ENCODE measurements at places on chromosomes 3 and 15. TPM values are rescaled to one million over a fixed set of nuclear protein-coding genes. Genes with fewer than 3 reads are reported as not detected.

- H3K36me3 ChIP-seq: no peaks in the 10 kb centered on the region
- H3K4me1 ChIP-seq: peaks cover 50% of the 10 kb centered on the region
- no peaks in the 10 kb centered on the region for H3K27me3 ChIP-seq
- H3K27ac ChIP-seq: peak overlapping the region; percentile 83
- no peak overlapping the region for H3K4me3 ChIP-seq
- DNase-seq: no peak
Measured at GRCh38 chr15:41790169-41790568, 15.9 kb downstream of the MAPKBP1 start.

DNA sequence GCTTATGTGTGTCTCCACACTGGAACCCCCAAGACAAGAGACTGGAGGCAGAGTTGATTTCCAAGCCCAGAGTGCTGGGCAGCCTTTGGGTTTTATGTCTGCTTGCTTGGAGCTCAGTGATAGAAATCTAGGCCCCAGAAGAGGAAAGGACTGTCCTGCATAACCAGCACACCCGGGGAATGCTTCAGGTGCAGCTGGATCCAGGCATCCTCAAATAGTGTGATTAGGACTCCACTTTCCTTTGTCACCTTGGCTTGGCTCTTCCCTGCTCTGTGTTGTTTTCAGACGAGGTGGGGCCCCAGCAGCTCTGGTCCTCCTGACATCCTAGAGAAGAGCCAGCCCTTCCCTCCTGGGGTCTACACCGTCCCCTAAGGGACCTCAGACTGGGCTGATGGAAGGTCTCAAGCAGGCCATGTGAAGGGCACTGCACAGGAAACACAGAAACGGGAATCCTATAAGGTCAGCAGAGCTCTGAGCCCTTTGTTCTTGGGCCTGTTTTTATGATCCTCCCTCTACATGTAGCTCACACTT is 143.7 kb downstream of the TJP1 start:
- no peaks in the 10 kb centered on the region for H3K27me3 ChIP-seq
- H3K27ac ChIP-seq: no peak overlapping the region
- H3K4me1 ChIP-seq: peaks cover 22% of the 10 kb centered on the region
- peak; percentile 15 for DNase-seq

- no peak overlapping the region for H3K4me3 ChIP-seq
- no peak for DNase-seq
- no peak overlapping the region for H3K27ac ChIP-seq
- H3K27me3 ChIP-seq: peaks cover 11% of the 10 kb centered on the region
- no peaks in the 10 kb centered on the region for H3K36me3 ChIP-seq
Measured at GRCh38 chr3:55455915-55456314, 31.2 kb downstream of the WNT5A start.

- peaks cover 28% of the 10 kb centered on the region for H3K4me1 ChIP-seq
- H3K36me3 ChIP-seq: no peaks in the 10 kb centered on the region
- H3K27ac ChIP-seq: peak overlapping the region; percentile 9
- H3K4me3 ChIP-seq: no peak overlapping the region
- no peaks in the 10 kb centered on the region for H3K27me3 ChIP-seq
Measured at GRCh38 chr3:53806182-53807116, 39.8 kb downstream of the CHDH start.

The ALDH1A2 gene
- 0.78 TPM for total RNA-seq

GRCh38 chr3:130702985-130703384 is 43.6 kb downstream of the PIK3R4 start:
- H3K4me3 ChIP-seq: no peak overlapping the region
- no peak overlapping the region for H3K27ac ChIP-seq
- no peaks in the 10 kb centered on the region for H3K27me3 ChIP-seq

- H3K4me3 ChIP-seq: no peak overlapping the region
- peaks cover 14% of the 10 kb centered on the region for H3K27me3 ChIP-seq
- no peaks in the 10 kb centered on the region for H3K36me3 ChIP-seq
- DNase-seq: no peak
- no peaks in the 10 kb centered on the region for H3K4me1 ChIP-seq
Measured at GRCh38 chr3:54641226-54642014, 286.4 kb downstream of the LRTM1 start.

- no peak for DNase-seq
- H3K27me3 ChIP-seq: peaks cover 6% of the 10 kb centered on the region
- H3K4me1 ChIP-seq: no peaks in the 10 kb centered on the region
- H3K4me3 ChIP-seq: no peak overlapping the region
- no peaks in the 10 kb centered on the region for H3K36me3 ChIP-seq
Measured at GRCh38 chr15:87724330-87724729, 532.2 kb downstream of the NTRK3 start.

DNA sequence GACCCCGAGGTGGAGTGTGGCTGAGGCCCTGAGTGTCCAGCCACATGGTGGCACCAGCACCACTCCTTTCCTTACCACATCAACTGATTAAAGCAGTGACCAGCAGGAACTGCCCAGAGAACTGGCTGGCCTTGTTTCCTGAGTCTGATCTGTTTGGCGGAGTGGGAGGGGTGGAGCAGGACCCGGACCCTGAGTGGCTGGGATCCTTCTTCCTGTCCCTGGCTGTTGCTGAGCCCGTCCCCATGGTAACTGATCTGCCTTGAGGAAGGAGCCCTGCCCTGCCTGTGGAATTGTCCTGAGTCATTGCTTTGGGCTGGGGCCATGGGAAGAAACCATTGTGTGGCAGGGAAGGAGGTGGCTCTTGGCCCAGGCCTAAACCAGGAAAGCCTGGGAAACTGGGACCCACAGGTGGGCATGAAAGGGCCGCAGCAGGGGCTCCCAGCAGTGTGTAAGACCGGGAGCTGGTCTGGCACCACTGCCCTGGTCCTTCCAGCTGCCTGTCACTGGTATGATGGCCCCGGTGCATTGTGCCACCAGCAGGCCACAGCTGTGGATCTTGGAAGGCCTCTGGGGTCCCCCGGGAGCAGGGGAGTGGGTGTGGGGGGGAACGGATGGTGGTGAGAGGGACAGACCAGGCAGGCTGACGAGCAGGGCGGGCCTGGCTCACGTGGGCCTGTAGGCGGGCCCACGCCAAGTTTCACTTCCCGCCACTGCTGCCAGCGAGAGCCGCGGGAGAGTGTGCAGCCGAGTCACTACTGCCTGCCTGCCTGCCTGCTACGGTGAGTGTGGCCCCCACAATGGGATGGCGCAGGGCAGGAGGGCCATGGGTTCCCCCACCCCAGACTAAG is 19.2 kb downstream of the ATRIP start:
- H3K4me3 ChIP-seq: peak overlapping the region; percentile 70
- no peaks in the 10 kb centered on the region for H3K27me3 ChIP-seq
- H3K36me3 ChIP-seq: peaks cover 10% of the 10 kb centered on the region
- peak; percentile 99 for DNase-seq
- H3K4me1 ChIP-seq: peaks cover 32% of the 10 kb centered on the region
- H3K27ac ChIP-seq: peak overlapping the region; percentile 100

GRCh38 chr3:171873580-171873979 is 30.4 kb downstream of the TMEM212 start:
- no peaks in the 10 kb centered on the region for H3K36me3 ChIP-seq
- no peaks in the 10 kb centered on the region for H3K27me3 ChIP-seq
- H3K4me3 ChIP-seq: no peak overlapping the region
- peaks cover 58% of the 10 kb centered on the region for H3K4me1 ChIP-seq
- H3K27ac ChIP-seq: peak overlapping the region; percentile 87

- DNase-seq: no peak
- H3K4me1 ChIP-seq: no peaks in the 10 kb centered on the region
- H3K27me3 ChIP-seq: no peaks in the 10 kb centered on the region
- peaks cover 42% of the 10 kb centered on the region for H3K36me3 ChIP-seq
- no peak overlapping the region for H3K4me3 ChIP-seq
- H3K27ac ChIP-seq: no peak overlapping the region
Measured at GRCh38 chr3:136106101-136106500, 90.0 kb downstream of the MSL2 start.

GRCh38 chr3:193743702-193744047 is 150.7 kb downstream of the OPA1 start:
- H3K36me3 ChIP-seq: no peaks in the 10 kb centered on the region
- peaks cover 72% of the 10 kb centered on the region for H3K27me3 ChIP-seq
- no peak overlapping the region for H3K4me3 ChIP-seq
- DNase-seq: peak; percentile 32
- no peaks in the 10 kb centered on the region for H3K4me1 ChIP-seq

DNA sequence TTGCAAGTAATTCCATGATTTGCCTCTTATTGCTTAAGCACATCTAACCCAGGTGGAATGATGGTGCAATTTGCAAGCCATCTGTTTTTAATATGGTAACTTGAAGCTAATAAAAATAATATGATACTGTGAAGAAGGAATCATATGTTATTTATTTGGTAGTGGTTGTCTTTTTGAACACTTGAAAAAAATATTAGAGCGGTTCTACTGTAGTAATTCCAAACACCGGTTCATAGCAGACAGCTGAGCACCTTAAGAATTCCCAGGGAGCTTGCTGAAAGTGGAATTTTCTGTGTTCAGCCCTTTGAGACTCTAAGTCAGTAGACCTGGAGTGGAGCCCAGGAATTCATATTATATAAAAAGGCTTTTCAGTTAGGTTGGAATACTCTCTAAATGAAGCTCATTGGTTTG is 687.4 kb downstream of the EDEM1 start:
- H3K27ac ChIP-seq: no peak overlapping the region
- H3K27me3 ChIP-seq: no peaks in the 10 kb centered on the region
- DNase-seq: no peak

The UBA7 gene
- total RNA-seq: 63.2 TPM

DNA sequence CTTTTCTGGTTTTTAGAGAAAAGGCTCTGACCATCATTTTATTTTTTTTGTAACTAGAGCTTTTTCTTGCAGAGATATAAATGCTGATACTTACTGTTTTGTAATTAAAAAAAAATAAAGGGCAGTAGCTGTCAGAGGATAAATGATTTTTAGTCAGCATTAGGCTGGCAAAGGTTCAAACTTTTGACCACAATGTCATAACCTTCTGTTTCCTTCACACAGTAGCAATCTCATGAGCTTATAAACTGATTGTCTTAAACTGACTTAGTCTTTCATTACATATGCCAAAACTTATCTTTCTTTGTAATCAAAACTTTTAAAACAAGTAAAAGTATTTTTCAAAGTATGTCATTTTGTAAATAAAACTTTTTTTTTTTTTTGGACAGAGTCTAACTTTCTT is 841.9 kb downstream of the OTOL1 start:
- DNase-seq: no peak
- H3K4me3 ChIP-seq: no peak overlapping the region
- H3K36me3 ChIP-seq: peaks cover 4% of the 10 kb centered on the region

DNA sequence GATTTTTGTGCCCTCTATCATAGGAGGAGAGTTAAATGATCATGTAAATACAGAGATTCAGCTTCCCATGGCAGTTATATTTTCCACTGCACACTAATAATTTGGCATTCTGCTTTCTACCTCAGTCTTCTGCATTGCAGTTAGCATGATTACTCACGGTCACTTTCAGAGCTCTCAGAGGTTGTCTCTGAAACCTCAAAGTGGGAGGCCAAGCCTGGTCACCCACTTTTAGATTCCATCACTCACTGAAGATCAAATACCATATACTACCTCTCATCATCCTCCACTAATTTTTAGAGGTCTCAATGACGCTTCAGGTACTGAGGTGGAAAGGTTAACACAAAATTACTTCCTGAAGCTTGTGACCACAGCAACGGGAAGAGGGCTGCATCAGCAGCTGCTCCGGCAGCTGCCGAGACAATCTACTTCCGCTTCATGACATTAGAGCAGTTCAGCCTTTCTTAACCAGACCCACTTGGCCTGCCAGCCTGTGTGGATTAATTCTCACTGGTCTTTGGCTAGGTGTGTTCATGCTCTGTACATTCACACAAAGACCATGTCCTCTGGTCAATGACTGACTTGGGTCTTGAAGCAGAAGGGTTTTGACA is 416.4 kb upstream of the PDZRN3 start:
- no peak for DNase-seq
- no peak overlapping the region for H3K27ac ChIP-seq
- H3K4me1 ChIP-seq: no peaks in the 10 kb centered on the region

The SPATA12 gene
- total RNA-seq: not detected

DNA sequence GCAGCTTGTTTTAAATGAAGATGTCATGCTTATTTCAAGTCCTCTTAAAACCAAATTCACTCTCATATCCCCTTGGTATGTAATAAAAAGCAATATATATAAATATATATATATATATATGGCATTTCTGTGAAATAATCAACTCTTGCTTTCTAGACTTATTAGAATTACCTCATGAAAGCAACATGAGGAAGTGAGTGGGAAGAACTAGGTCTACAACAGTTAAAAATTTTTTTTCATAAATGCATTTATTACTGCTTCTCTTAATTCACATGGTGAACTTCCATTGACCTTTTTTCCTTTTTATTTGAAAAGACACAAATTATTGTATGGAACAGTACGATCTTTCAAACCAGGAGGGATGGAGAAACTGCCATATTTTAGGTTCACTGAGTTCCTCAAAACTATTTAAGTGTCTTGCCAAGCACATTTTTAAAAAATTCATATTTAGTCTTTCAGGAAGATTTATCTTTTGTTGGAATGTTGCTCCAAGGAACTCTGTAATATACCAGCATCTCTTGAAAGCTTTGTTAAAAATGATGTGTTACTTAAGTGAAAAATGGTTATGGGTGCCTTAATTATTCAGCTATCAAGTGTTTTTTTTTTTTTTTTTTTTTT is 185.2 kb downstream of the GHSR start:
- no peak for DNase-seq
- H3K4me1 ChIP-seq: peaks cover 47% of the 10 kb centered on the region
- no peak overlapping the region for H3K27ac ChIP-seq

The GPR149 gene
- not detected for total RNA-seq

- no peak overlapping the region for H3K4me3 ChIP-seq
- no peak overlapping the region for H3K27ac ChIP-seq
- peaks cover 11% of the 10 kb centered on the region for H3K36me3 ChIP-seq
- no peaks in the 10 kb centered on the region for H3K27me3 ChIP-seq
Measured at GRCh38 chr15:36797128-36797527, 217.7 kb downstream of the CDIN1 start.

The WDR93 gene
- not detected for total RNA-seq

DNA sequence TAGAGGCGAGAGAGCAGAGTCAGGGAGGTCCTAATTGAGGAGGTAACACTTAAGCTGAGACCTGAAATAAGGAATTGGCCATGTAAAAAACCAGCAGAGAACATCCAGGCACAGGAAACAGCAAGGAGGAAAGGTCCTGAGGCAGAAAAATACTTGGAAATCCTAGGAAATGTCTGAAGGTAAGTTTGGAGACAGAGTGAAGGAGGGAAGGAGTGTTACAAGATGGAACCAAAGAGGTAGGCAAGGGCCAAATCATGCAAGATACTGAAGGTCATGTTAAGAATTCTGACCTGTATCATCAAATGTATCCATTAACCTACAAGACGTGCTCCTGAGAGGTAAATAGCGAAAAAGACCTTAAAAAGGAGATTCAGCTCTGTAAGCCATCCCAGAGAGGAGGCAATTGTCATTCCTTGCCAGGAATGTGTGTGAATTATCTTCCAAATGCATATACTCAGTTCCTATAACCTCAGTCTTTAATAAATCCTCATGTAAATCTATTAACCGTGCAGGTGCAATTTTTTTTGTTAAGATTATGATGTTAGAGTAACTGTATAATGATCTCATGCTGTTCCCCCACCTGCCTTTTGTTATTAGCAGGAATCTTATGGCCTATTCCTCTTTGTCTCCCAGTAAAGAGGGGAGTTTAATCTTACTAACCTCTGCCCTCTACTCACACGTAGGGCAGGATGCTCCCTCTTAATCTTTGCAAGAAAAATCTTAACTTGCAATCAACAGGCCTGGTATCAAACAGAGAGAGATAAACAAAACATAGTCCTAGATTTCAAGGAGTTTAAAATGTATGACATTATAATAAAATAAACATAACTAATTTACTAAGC is 166.9 kb downstream of the ULK4 start:
- DNase-seq: no peak
- no peak overlapping the region for H3K27ac ChIP-seq
- H3K4me1 ChIP-seq: no peaks in the 10 kb centered on the region
- no peak overlapping the region for H3K4me3 ChIP-seq
- no peaks in the 10 kb centered on the region for H3K27me3 ChIP-seq

Measured in osteocyte (in vitro differentiated cells).